GM04504 (cell line): ENCODE measurements at places on chromosomes 4 and X.

DNA sequence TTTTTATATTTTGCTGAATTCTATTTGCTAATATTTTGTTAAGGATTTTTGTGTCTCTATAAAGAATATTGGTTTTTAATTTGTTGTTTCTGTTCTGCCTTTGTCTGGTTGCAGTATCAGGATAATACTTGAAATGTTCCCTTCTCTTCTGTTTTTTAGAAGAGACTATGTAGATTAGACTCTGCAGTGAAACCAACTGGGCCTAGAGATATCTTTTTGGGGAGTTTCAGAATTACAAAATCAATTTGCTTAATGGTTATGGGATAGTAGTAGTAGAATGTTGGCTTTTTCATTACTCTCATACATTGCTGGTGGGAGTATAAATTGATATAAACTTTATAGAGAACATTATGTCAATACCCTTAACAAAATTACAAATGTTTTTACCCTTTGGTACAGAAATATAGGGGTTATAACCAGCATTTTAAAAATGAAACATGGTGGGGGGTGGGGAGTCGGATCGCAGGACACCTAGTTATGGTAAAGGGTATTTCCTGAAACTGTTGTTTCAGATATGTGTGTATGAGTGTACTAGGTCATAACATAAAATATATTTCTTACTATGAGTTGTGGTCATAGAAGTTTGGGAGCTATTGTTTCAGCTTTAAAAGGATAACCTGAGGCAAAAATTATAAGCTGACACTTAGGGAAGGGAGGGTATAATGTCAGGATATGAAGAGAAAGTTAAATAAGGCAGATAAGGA is 29.0 kb downstream of the CLOCK start:
- DNase-seq = no peak

DNA sequence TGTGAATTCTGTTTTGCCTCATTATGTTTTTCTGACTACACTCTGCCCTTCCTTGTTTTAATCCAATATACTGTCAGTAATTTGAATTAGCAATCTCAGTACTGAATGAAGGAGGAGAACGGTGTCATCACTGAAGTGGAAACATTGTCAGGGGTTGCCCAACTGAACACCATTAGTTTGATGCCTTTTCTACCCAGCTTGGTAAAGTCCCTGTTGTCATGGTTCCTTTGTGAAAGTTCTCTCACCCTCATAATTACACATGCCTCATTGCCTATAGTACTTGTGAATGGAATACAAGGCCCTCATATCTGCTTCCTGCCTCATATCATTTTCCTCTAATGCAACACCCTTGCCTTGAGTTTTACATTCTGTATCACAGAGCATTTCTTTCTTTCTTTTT is 76.9 kb downstream of the RRAGB start:
- no peak for DNase-seq

DNA sequence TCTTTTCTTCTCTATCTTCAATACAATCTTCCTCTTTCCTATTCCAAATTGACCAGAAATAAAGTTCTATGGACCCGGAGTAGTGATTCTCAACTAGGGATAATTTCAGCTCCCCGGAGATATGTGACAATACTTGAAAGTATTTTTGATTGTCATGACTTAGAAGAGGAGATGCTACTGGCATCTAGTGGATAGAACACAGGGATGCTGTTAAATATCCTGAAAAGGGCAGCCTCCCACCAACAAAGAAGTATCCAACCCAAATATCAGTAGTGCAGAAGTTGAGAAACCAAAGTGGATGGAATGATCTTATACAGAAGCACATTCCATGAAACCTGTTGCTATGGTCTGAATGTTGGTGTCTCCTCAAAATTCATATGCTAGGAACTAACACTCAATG is 65.7 kb upstream of the NDST3 start:
- no peak for DNase-seq

DNA sequence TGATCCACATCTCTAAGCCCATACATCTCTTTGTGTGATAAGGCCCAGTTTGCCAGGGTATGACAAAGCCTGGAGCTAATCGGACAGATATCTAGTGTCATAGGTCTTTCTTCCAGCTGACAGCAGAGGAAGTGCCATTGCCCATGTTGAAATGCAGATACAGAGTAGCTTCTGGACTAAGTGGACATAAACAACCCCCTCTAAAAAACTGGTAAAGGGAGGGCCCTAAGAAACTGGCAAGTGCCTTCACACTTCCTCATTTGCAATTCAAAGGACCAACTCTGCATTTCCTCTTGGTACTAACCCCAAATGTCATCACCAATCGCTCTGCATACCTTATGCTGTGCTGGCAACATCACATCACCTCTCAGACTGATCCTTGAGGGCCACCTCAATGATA is 20.8 kb downstream of the ARHGEF6 start:
- DNase-seq = no peak

DNA sequence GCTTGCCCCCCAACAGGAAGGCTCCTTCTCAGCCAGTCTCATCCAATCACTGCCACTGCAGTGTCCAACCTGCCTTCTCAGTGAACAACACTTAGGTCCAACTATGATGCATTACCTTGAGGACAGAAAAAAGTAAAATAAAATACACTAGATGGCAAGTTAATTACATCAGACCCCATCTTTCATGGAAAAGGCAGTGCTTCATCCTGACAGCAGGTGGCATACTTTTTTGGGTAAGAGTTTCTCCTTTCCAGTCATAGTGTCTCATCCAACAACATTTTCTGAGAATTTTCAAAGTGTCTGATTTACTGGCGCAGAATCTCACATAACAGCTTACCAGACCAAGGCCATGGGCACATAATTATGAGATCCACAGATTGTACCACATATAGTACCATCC is 1742.8 kb downstream of the PCDH7 start:
- peak; percentile 8 for DNase-seq
